ENCODE measurements at places on chromosomes 11 and 22. TPM values are rescaled to one million over a fixed set of nuclear protein-coding genes. Genes with fewer than 3 reads are reported as not detected.
A peak's percentile ranks its signal among the peaks of the same experiment; 100 is the strongest.

- no peaks in the 10 kb centered on the region for H3K27me3 ChIP-seq
- DNase-seq: no peak
- no peak overlapping the region for H3K27ac ChIP-seq
Measured at GRCh38 chr11:129589190-129589860, 213.7 kb downstream of the BARX2 start.

DNA sequence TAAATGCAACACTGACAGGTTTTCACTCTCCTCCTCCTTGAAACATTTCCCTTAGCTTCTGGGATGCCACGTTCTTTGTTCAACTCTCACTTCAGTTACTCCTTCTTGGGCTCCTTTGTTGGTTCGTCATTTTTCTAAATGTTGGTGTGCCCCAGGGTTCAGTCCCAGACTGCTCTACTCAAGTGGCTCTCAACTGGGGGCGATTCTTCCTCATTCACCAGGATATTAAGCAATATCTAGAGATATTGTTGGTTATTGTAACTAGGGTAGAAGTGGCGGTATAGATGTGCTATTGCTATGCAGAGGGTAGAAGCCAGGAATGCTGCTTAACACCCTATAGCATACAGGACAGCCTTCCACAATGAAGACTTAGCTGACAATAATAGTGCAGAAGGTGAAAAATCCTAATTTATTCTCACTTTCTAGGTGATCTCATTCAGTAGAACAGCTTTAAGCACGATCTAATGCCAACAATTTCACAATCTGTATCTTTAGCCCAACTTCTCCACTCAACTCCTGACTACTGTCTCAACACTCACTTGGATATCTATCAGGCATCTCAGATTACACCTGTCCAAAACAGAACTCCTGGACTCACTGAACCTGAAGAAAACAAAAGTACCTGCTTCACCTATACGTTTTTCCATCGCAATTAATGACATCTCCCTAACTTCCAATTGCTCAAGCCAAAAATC, 4.6 kb downstream of the NUP160 start:
- H3K27me3 ChIP-seq: no peaks in the 10 kb centered on the region
- H3K4me1 ChIP-seq: peaks cover 34% of the 10 kb centered on the region
- no peak overlapping the region for H3K4me3 ChIP-seq
- H3K27ac ChIP-seq: no peak overlapping the region

DNA sequence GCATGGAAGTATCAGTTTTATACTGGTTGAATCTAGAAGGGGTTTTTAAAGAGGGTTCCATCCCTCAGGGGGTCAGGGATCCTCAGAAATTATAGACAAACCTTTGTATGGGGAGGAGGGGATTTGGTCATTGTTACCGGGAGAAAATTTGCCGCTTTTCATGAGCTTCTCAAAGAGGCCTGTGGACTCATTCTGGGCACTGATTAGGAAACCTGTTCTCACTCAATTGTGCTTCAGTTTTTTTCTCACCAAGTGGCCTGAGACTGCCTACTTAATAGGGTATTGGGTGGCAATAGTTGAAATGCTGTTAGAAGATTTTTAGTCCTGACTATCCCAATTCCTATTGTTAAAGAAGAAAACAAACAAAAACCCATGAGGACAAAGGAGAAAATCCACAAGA, 14.0 kb downstream of the MPEG1 start:
- no peak overlapping the region for H3K27ac ChIP-seq
- H3K4me1 ChIP-seq: no peaks in the 10 kb centered on the region
- H3K4me3 ChIP-seq: no peak overlapping the region
- peaks cover 73% of the 10 kb centered on the region for H3K36me3 ChIP-seq
- no peaks in the 10 kb centered on the region for H3K27me3 ChIP-seq
- no peak for DNase-seq

GRCh38 chr11:61587541-61587941, 6.7 kb upstream of the SYT7 start:
- peak overlapping the region; percentile 66 for H3K4me3 ChIP-seq
- H3K36me3 ChIP-seq: no peaks in the 10 kb centered on the region
- H3K4me1 ChIP-seq: peaks cover 23% of the 10 kb centered on the region
- H3K27ac ChIP-seq: peak overlapping the region; percentile 75

Gene MN1
- total RNA-seq: 8.3 TPM

GRCh38 chr11:10387206-10388083, 67.6 kb upstream of the AMPD3 start:
- H3K27me3 ChIP-seq: no peaks in the 10 kb centered on the region
- no peak overlapping the region for H3K4me3 ChIP-seq
- no peak overlapping the region for H3K27ac ChIP-seq
- no peak for DNase-seq
- no peaks in the 10 kb centered on the region for H3K36me3 ChIP-seq

Gene C22orf23
- 1.1 TPM for total RNA-seq

GRCh38 chr11:93396316-93396715, 65.8 kb downstream of the DEUP1 start:
- H3K27me3 ChIP-seq: no peaks in the 10 kb centered on the region
- no peak overlapping the region for H3K27ac ChIP-seq
- no peaks in the 10 kb centered on the region for H3K4me1 ChIP-seq
- no peak for DNase-seq
- H3K4me3 ChIP-seq: no peak overlapping the region

DNA sequence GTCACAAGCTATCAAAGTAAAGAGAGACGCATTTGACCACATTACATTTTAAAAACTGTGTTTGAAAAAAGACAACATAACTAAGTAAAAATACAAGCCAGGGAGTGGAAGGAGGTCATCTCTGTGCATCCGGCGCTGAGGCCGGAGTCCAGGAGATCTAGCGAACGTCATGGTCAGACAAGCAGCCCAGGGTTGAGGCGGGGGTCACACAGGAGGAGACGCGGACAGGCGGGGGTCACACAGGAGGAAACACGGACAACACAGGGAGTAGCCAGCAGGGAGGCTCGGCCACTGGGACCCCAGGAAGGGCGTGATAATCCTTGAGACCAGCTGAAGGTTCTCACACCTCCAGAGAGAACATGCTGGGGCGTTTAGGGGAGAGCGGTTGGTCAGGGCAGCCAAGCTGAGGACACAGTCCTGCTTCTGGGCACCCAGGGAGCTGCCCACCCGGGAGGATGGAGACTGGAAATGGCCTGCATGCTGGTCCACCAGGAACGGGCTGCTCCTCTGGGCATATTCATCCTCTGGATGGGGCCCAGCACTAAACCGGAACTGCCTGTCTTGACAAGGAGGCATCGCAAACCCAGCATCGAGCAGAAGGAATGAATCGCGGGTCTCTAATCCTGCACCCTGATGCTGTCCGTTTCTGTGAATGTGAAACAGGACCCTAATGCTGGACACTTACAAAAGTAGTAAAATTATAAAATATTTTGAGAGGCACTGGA, 40.9 kb upstream of the MUC5AC start:
- H3K4me3 ChIP-seq: no peak overlapping the region
- H3K27ac ChIP-seq: no peak overlapping the region
- H3K27me3 ChIP-seq: peaks cover 17% of the 10 kb centered on the region
- no peaks in the 10 kb centered on the region for H3K4me1 ChIP-seq
- H3K36me3 ChIP-seq: no peaks in the 10 kb centered on the region
- no peak for DNase-seq

Gene CDC45
- not detected for total RNA-seq

Gene ANGPTL5
- 0.46 TPM for total RNA-seq
